ENCODE measurements at places on chromosomes 1 and 21.

GRCh38 chr21:45982758-45983648 is 1.4 kb downstream of the COL6A1 start:
- no peak for DNase-seq

DNA sequence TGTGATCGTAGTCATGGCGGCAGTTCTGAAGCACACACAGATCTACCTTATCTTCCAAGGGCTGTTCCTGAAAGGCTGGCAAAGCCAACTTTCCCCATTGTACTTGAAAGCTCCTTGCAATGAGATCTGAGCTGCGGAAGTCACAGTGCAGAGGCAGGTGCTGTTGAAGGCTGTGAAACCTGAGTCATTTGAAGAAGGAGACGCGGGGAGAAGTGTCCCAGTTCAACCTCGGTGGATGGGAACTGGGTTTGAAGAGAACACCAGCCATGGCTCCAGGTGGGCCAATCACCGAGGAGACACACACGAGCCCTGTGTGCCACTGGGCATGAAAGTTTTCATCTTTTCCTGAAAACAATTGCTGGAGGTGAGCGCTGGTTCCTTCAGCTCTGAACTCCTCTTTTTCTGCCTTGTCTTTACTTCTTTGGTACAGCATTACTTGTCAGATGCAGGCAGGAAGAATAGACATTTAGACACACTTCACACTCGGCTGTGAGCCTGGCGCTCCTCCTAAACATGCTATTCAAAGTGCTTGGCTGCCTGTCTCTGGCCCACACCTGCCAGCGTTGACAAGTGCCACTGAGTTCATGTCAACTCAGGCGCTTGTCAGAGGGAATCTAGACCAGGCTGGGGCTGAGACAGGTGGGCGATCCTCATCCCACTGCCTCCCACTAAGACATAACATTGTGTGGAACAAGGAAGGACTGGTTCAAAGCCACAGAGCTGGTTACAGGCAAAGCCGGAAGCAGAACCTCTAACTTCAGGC is 25.7 kb upstream of the PDE9A start:
- DNase-seq: no peak

GRCh38 chr1:54114001-54114400 is 38.8 kb downstream of the CDCP2 start:
- no peak for DNase-seq

DNA sequence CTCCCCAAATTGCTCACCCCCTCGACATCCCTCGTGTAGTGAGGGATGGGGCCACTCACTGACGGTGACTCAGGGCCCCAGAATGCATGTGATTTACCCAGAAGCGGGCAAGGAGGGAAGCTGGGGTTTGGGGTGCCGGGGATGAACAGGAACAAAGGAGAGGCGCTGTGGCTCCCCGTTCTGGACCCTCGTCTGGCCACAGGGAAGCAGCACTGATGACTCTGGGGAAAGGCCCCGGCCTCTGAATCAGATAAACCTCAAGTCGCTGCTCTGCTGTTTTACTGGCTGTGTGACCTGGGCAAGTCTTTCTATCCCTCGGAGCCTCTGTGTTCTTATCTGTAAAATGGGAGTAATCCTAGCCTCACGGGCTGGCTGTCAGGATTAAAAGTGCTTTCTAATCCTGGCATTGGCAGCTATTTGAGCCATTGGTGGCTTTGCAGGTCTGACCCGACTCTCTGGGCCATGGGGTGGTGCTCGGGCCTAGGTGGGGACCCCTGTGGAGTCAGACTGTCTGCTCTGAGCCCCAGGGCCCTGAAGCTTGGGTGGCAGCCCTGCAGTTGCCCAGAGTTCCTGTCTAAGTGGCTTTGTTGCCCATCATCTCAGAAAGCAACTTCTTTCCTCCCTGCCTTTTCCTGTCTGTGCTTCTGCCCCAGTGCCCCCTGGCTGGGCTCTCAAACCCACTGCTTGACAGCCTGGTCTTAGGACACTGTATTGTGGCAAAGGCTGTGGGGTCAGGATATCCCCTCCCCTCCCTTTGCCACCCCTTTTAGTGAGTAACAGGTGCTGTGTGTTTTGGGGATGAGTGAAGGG is 5.5 kb downstream of the TNFRSF1B start:
- DNase-seq: no peak

DNA sequence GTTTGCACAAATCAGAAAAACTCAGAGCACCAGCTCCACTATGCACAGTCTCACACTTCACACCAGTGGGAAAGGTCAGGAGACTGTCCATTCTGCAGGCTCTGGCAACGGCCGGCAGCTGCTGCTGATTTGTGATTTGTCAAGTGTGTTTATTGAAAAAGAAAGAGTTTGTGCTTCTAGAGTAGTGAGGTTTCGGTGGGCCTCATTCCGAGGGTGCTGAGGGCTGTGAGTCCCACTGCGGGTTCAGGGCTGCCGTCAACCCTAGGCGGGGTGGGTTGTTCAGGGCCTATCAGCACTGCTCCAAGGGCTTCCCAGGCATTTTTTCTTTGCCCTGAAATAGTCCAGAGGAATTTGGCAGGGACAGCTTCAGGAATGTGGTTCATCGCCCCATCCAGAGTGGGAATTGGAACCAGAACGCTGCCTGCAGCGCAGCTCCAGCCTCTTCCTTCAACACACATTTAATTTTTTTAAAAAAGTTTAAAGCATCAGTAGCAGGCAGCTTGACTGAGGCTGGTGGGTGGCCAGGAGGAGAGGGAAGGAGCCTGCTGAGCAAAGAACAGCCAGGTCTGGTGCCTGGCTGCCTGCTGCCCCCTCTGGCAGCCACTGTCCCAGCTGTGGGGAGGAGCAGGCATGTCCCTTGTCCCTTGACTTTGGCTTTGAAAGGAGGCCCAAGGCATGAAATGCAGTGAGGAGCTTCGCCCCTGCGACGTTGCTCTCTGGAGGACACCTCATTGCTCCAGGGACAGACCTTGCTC is 19.7 kb downstream of the STUM start:
- no peak for DNase-seq

DNA sequence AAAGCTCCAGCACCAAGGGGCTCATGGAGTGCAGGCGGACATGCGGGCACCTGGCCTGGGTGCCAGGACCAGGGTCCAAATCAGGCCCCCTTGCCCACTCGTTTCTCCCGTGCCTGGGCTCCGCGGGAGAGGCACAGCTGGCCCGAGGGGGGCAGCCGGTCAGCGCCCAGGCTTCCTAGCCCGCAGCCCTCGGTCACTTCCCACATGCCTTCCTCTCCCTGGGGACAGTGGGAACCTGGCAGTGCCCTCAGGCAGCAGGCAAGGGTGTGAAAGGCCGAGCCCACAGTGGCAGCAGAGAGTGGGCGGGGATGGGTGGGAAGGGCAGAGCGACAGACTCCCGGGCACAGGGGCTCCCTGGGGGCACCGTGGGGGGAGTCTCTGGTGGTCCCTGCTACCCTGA is 69.8 kb downstream of the MEGF6 start:
- no peak for DNase-seq

DNA sequence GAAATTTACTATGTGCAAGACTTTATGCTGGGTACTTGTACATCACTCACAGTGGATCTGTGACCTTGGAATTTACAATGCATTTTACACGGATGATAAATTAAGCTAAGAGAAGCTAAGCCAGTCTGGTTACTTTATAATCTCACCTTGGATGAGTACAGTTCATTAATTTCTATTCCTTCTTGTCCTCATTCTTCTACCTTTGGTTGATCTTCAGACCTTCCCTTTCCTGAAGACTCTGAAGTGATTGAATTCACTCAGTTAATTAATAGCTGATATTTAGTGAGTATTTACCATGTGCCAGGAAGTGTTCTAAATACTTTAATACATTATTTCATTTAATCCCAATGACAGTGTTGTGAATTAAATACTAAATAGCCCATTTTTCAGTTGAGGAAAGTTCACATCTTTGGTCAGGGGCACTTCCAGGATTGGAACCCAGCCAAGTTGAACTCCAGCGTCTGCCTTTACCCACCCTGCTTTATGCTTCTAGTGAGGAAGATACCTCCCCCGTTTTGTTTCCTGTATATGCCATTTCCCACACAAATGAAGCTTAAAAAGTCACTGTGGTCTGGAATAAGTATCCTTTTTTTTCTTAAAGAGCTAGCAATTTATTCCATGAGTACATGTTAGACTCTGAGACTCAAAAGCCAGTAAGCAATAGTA is 146.6 kb downstream of the TLR5 start:
- DNase-seq: no peak

DNA sequence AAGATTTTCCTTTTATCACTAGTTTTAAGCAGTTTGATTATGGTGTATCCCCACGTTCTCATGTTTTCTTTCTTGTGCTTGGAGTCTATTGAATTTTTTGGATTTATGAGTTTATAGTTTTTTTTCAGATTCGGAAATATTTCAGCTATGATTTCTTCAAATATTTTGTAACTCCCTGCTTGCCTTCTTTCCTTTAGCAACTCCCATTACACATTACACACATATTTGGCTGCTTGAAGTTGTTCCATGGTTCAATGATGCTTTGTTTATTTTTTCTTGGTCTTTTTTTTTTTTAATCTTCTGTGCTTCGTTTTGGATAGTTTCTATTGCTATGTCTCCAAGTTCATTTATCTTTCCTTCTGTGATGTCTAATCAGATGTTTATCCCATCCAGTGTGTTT is 48.5 kb upstream of the WARS2 start:
- DNase-seq: no peak

GRCh38 chr1:211789641-211790464 is 40.7 kb downstream of the LPGAT1 start:
- DNase-seq: no peak
